NCI-H1105 (cell line): ENCODE measurements at places on chromosomes 3 and 15.

GRCh38 chr3:24582431-24583403, 88.1 kb upstream of the THRB start:
- DNase-seq, result peak; percentile 6

- DNase-seq, result no peak
Observed at GRCh38 chr3:148023994-148024393, 614.8 kb downstream of the ZIC1 start.

DNA sequence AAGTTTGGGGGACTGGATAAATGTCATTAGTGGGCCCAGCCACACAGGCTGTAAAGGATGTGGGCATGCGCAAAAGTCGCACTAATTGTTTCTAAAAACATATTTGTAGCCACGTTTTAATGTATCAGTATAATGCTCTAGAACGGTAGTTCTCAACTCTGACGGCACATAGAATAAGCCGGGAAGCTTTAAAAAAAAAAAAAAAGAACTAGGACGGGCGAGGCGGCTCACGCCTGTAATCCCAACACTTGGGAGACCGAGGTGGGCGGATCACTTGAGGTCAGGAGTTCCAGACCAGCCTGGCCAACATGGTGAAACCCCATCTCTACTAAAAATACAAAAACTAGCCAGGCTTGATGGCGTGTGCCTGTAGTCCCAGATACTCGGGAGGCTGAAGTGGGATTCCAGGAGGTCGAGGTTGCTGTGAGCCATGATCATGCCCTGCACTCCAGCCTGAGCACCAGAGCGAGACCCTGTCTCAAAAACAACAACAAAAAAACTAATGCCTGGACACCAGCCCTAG, 618 bp upstream of the MON1A start:
- no peak for DNase-seq

GRCh38 chr3:101193957-101194356, 126.4 kb downstream of the IMPG2 start:
- DNase-seq, result no peak

DNA sequence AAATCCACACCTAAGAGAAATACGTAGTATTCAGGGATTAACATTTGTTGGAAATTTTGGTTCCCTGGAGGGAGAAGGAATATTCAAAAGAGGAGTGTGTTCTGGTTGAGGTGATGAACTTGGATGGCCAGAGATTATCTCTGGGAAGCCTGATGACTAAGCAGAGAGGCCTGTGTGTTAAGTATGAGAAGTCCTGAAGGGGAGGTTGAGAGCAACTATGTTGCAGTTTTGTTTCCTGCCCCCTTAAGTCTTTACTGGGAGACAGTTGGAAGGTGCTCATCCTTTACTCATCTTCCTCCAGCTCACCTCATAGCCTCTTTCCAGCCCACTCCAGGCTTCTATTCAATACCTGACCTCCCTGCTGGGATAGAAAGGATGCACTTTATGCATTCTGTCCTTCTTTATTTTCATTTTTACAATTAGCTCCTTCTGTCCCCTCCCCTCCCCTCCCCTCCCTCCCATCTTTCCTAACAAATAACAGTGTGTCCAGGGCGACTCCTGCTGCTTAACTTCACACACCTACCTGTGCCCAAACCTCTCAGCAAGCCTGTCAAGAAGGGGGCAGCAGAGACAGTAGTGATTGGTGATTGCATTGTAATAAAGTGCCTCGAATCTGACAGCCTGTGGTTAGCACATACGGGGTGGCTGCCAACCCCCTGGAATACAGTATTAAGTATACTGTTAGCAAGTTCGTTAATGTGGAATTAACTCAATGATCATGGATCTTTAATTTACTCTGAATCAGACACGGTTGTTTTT, 11.9 kb downstream of the RAP2B start:
- no peak for DNase-seq

DNA sequence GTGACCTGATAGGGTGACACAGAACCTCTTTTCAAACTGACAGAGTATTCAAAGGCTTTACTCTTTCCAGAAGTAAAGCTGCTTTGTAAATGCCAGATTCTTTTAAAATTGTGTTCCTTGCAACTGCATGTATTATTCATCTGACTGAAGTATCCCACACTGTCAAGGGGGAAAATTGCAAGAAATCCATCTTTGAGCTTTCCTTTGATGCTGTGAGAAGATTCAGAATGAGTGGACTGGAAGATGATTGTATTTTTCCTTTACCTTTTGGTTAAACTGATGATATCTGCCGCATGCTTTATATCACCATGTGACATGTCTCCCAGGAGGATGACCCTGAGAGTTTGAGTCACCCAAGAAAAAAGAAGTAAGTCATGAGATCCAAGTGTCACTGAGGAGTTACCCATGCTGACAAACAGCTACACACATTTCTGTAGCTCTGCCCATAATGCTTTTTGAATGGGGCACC, 250.8 kb upstream of the CBLB start:
- no peak for DNase-seq

DNA sequence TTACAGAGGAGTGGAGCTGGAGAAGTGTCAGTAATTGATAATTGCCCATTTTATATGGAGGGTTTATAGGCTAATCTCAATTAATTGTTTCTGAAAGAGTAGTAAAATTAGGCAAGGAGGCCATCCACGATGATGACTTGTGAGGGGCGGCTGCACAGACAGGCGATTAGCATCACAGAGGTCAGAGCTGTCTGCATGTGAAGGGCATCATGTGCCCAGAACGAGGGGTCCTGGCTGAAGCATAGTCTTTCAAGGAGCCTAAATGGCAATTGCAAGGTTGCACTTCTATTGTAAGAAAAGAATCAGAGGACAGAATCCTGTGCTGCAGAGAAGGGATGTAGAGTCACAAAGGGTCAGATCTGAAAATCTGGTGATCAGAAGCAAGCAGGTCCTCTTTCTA, 196.6 kb downstream of the EBLN2 start:
- DNase-seq, result no peak

DNA sequence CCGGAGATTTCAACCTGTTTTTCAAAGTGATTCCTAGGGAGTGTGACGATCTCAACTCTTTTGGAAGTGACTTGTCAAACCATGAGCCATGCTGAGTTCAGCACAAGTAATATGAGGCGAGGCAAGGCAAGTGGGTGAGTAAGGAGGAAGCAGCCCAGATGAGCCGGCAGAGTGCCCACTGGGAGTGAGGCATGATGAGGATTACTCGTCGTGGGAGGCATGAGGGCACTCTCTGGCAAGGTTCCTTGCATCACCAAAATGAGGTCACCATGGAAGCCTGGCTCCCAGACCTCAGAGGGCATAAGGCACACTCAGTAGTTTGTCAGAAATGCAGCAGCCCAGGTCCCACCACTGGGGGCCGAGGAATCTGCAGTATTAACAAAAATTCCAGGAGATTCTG, 636.1 kb downstream of the MAGI1 start:
- no peak for DNase-seq
